ENCODE measurements at places on chromosomes 7 and 10.

- no peak for DNase-seq
These were observed 24.9 kb upstream of the CHST3 start for GRCh38 chr10:71939304-71939703.

- no peak for DNase-seq
These were observed 51.9 kb upstream of the FAM180A start for GRCh38 chr7:135800560-135800959.

GRCh38 chr7:131231381-131232220, 96.1 kb upstream of the MKLN1 start:
- DNase-seq = no peak

DNA sequence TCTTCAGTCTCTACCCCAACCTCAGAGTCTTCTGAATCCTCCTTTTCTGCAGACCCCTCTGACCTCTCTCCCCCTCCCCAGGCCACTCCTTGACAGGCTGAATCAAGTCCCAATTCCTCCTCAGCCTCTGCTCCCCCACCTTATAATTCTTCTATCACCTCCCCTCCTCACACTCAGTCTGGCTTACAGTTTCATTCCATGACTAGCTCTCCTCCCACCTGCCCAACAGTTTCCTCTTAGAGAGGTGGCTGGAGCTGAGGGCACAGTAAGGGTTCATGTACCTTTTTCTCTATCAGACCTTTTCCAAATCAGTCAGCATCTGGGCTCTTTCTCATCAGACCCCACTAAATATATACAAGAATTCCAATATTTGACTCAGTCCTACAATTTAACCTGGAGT, 14.6 kb upstream of the LRRC61 start:
- DNase-seq = no peak

GRCh38 chr10:608331-609261, 80.9 kb downstream of the DIP2C start:
- no peak for DNase-seq

DNA sequence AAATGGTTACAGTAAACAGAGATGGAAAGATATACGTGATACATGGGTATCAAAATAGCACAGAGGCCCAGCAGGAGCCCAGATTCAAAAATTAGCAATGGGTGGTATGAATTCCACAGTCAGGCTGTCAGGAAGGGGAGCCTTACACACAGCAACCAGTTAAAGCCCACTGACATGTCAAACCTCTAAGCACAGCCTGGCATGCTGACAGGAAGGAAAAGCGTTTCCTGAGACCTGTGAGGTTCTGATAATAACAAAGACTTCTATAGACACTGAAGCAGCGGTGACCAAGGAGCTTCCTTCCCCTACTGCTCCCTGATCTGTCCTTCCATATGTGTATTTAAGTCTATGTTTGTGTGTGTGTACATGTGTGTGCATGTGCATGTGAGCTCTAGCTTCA, 89.9 kb downstream of the PHYHIPL start:
- DNase-seq = no peak

DNA sequence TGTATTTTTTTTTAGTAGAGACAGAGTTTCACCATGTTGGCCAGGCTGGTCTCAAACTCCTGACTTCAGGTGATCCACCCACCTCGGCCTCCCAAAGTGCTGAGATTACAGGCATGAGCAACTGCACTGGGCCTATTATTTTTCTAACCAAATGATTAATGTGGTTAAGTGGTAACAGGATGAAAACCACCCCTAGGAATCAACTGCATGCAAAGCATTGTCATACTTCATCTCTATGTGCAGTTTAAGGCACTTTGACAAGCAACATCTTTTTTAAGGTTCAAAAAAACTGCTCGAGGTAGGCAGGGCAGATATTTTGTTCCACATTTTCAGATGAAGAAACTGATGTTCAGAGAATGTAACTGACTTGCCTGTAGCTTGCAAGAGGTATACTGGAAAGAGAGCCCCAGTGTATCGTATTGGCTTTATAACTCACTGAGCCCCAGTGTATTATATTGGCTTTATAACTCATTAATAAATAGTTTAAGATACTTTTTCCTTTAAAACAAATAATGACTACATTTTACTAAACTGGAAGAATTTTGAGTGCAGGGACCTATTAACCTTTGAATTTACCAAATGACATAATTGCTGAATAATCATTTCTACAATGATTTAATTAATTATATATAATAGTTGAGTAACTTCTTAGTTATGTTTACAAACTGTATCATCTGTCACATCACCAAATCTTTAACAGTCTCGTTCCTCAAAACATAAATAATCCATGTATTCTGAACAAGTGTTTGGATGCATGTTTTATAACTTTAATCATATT, 38.1 kb downstream of the RTKN2 start:
- no peak for DNase-seq

GRCh38 chr7:133359449-133359848, 106.6 kb downstream of the EXOC4 start:
- DNase-seq = no peak

GRCh38 chr7:1645071-1645409, 25.0 kb upstream of the ELFN1 start:
- no peak for DNase-seq

DNA sequence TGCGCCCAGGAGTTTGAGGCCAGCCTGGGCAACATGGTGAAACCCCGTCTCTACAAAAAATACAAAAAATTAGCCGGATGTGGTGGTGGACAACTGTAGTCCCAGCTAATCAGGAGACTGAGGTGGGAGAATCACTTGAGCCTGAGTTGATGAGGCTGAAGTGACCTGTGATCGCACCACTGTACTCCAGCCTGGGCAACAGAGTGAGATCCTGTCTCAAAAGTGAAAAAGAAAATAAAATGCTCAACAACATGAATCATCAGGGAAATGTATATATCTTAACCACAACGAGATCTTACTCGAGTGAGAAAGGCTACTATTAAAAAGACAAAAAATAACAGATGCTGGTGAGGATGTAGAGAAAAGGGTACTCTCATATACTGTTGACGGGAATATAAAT, 72.7 kb downstream of the JMJD1C start:
- DNase-seq = no peak

DNA sequence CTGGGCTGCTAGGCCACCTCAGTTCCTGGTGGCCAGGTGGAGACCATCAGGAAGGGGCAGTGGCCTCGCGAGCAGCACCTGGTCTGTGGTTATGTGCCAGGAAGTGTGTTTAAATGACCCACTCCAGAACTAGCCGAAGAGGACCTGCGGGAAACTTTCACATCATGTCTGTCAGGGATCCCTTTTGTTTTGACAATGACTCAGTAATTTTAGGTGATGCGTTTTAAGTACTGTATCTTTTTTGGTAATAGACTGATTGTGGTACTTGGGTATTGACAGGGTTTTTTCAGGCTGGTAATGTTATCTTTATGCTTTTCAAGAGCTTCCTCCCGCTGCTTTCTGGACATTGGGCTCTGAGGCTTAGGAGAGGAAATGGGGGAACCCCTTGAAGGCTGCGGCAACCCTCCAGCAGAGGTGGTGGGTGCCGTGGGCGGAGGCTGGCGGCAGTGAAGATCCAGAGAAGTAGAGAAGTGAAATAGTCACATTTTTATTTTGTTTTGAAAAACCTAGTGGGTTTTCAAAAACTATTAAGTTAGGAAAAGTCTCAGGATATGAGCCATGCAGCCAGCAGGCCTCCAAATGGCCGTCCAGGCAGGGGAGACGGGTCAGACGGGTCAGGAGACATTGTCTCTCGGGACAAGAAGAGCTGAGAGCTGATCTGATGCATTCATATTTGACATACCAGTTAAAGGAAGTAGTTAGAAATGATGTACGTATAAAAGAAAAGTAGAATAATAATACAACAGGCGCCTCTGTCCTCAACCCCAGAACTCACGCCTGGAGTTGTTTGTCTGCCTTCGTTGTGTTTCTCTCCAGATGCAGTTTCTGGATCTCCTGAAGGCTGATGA, 27.7 kb downstream of the PPP2R2D start:
- DNase-seq = no peak

GRCh38 chr10:112969131-112969530, 19.1 kb downstream of the TCF7L2 start:
- no peak for DNase-seq

GRCh38 chr10:130040817-130041330, 69.8 kb downstream of the C10orf143 start:
- no peak for DNase-seq

- no peak for DNase-seq
These were observed 40.6 kb upstream of the ADD3 start for GRCh38 chr10:109966961-109967738.
